Spinal cord (tissue), 10 donors: ENCODE measurements at places on chromosomes 7 and 10. TPM values are rescaled to one million over a fixed set of nuclear protein-coding genes. Genes with fewer than 3 reads are reported as not detected.

MYL10 gene
- 0.44 TPM for polyA plus RNA-seq

ZSCAN21 gene
- 17.2 TPM for polyA plus RNA-seq

- DNase-seq = no peak
Observed at GRCh38 chr10:114400091-114400490, 4.2 kb downstream of the AFAP1L2 start.

- DNase-seq = peak; percentile 64
Observed at GRCh38 chr10:78579995-78580394, 488.8 kb upstream of the ZMIZ1 start.

GRCh38 chr7:33792547-33793105 lies 112.7 kb upstream of the BMPER start:
- DNase-seq = no peak

GRCh38 chr7:137606061-137606674 lies 240.6 kb downstream of the DGKI start:
- DNase-seq = no peak

DNA sequence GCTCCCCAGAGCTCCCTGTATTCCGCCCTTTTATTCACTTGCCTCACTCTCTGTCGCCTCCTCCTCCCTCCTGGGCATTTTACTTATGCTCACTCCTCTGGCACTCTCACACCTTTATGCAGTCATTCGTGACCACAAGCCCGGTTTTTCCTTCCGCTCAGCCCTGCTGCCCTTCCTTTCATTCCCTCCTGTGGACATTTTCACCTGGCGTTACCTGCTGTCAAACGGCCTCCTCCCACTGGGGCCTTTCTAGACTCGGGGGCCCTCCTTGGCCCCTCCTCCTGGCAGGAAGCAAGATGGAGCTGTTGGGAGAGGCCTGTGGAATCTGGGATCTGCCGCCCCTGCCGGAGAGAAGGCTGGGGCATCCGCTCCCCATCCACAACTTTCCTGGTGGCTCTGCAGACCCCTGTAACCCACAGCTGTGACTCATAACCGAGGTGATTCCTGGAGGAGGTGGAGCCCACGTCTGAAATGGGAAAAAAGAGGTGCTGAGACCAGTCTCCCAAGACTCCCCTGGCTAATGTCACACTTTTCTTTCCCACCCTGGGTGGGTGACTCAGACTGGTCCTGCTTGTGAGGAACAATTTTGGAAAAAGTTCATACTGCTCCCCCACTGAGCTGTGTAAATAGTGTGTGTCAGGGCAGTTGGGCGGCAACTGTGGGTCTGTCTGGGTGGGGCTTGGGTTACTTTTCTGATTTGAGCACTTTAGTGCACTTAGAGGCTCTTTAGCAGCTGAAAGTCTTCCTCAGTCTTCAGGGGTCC lies 1.2 kb downstream of the VCL start:
- DNase-seq = peak; percentile 85

GRCh38 chr10:80081026-80081425 lies 2.6 kb downstream of the TMEM254 start:
- DNase-seq = no peak

DNA sequence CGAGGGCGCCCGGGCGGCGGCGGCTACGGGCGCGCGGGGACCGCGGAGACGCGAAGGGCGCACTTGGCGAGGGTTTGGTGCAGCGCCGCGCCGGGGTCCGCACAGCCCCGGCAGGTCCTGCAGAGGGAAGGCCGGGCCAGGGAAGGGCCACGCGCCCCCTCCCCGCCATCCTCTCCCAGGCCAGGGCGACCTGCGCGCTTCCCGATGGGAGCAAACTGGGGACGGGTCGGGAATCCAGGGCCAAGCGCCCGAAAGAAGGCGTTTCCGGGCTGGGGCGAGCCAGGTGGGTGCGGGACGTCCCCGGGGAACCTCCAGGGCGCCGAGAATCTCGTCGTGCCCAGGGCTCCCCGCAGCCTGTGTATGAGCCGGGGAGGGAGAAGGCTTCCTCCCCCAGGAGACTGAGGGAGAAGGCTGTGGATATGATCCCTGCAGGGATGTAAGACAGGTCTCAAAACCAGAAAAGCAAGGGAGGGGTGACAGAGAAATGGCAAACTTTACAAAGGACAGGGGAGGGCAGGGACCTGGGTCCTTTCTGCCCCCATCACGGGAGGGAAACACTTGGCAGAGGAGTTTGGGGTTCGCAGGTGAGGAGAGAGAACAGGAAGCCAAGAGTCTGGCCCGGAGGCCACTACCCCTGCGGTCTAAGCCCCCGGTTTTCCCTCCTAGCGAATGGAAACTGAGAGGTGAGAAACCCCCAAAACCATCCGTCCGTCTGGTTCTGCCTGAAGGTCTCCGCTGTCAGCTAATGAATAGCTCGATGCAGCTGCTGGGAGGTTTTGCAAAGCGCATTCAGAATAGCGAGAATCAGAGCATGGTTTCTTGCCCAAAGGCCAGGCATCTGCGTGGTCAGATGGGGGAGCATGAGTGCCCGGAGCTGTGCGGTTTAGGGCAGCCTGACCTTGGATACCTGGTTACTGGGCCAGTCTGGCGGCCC lies 674 bp downstream of the AMZ1 start:
- no peak for DNase-seq
